ENCODE measurements at places on chromosomes 6 and 20.
A peak's percentile ranks its signal among the peaks of the same experiment; 100 is the strongest.

DNA sequence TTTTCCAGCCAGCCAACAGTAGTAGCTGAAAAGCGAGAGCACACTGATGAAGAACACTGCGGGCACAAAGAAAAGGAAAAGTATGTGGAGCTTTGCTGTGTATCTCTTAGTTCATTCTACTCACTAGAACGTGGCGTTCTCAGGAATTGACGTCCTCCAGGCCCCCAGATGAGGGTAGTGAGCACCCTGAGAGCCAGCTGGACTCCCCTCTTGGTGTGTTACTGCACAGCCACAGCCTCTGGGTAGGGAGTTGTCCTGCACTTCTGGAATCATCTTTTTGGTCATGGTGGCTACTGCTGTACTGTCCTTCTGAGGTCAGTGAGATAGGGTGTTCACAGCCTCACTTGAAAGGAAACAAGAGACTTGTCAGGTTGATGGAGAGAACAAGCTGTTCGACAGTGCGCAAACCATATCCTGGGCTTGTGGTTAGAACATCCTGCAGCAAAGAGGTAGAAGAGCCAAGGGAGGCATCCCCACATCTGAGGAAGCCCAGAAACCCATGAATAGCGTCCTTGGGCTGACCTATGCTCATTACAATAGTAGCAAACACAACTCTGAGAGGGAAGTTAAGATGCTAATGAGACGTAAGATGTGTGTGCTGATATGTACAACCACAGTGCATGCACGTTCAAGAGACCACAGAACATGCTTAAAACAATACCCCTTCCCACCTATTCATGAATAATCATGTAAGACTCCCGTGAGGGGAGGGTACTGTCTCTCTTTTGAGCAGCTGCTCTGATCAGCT, 14.6 kb upstream of the HLA-F start:
- DNase-seq = no peak

- no peak for DNase-seq
These were observed 5.5 kb upstream of the CD40 start for GRCh38 chr20:46112430-46113112.

DNA sequence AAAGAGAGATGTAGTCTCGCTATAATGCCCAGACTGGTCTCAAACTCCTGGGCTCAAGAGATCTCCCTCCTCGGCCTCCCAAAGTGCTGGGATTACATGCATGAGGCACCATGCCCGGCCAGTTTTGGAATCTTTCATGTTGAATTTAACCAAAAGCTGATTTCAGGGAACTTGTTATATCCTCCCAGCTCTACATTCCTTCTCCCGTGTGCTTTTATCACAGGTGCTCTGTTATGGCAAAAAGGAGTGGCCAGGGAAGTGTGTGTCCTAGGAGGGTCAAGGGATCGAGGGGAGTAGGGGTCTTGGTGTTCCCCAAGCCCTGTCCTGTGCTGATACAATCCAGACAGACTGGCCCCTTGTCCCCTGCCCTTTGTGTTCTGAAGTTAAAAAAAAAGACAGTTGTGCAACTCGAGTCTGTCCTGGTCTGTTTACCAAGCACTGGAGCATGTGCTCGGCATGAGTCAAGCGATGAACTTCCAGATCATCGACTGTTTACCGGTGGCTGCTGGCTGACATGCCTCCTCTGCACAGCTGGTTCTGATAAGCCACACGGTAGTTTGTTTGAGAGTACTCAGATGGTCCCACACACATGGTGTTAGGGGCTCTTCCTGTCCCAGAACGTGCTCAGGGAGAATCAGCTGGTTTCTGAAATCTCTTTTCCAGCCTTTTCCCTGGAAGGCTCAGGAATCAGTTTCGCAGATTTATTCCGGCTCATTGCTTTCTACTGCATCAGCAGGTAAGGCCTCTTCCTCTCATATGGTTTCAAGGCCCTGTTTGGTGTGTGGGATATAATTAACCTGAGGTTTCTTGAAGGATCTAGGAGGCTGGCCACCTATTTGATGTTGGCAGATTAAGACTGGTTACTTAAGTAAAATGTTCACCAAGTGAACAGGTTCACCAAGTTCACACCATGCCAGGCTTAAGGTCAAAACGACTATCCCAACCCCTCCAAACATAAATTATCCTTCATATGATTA, 52.6 kb upstream of the NAA20 start:
- no peak for DNase-seq

GRCh38 chr20:42360621-42361020, 742.4 kb upstream of the CHD6 start:
- no peak for DNase-seq

DNA sequence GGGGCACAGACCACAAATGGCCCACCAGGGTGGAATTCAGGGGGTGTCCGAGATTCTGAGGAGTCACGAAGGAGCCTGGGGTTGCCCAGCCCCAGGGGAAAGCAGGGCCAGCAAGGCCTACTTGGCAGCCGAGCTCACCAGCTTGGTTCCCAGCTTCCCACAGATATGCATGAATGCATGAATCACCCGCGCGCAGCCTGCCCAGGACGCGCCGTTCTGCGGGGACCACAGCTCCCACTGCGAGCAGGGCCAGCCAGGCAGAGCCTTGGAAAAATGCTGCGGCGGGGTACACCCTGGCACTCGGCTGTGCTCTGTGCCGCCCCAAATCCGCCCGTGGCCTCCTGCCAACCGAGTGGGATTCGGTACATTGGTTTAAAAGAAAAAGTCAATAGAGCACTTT, 211.0 kb downstream of the NFATC2 start:
- no peak for DNase-seq

GRCh38 chr6:35177157-35177556, 36.0 kb upstream of the TCP11 start:
- DNase-seq = no peak

DNA sequence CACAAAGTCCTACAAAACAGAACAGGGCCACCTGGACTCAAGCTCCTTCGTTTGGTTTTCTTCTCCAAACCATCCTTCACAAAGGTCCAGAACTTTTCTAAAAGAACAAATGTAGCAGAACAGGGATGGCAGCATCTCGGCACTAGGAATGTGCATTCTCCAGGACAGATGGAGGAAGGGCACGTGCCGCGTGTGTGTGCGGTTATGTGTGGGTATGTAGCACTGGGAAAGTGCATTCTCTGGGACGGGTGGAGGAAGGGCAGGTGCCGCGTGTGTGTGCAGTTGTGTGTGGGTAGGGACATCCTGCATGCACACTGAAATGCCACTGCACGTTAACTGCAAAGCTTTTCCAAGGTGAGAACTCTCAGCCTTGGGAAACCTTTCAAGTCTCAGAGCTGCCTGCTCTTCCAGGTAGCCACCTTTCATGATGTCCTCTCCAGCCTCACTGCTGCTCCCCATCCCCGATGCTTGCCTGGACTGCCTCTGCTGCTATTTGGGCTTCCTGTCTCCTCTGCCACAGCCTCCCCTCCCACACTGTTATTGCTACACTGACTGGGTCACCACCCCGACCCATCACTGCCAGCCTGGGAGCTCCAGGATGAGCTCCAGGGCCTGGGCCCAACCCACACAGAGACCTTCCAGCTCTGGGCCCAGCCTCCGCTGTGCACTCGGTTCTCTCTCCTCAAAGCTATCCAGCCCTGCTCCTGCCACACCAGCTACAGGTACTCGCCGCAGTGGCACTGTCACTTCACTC, 47.6 kb downstream of the EZR start:
- DNase-seq = no peak

- DNase-seq = no peak
These were observed at the start of gene SLC12A5 for GRCh38 chr20:46028772-46029371. Gene SLC12A5, plus strand, starts transcription at chr20:46029215. Its CDS starts 130 bp downstream, at chr20:46029345.

GRCh38 chr6:18492972-18493371, 105.8 kb downstream of the RNF144B start:
- no peak for DNase-seq

DNA sequence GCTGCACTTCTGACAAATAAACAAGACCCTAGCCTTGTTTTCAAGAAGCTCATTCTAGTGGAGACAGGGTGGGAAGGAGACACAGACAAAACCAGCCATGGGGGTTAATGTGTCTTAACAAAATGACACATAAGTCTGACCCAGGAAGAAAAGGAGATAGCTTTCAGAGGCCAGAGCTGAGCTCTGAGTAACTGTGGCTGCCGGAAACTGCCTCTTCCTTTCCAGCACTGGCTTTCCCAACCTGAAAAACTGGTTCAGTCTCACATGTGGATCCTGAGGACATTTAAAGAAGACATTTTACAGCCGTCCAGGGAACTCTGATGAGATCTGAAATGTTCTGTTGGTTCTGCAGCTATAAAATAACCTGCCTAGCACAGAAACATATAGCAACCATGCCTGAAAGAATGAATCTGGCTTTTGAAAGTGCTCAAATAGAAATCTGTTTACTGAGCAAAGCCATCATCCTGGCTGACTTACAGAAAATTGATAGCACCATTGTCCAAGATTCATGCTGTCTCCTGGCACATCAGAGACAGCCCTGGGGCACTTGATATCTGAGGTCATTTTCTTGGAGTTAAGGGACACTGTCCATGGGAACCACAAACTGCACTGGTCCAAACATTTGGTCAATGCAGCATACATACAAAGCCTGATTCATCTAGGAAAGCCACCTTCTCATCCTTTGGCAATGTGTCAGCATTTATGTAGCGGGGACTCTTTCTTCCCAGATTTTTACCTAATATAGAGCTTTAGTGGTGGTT, 83.2 kb upstream of the PAX1 start:
- no peak for DNase-seq

- no peak for DNase-seq
These were observed 44.3 kb downstream of the PDYN start for GRCh38 chr20:1949347-1950100.

GRCh38 chr6:27837625-27838057, 74.6 kb downstream of the OR2B2 start:
- DNase-seq = peak; percentile 30

GRCh38 chr6:105519954-105520353, 117.1 kb upstream of the PREP start:
- no peak for DNase-seq

DNA sequence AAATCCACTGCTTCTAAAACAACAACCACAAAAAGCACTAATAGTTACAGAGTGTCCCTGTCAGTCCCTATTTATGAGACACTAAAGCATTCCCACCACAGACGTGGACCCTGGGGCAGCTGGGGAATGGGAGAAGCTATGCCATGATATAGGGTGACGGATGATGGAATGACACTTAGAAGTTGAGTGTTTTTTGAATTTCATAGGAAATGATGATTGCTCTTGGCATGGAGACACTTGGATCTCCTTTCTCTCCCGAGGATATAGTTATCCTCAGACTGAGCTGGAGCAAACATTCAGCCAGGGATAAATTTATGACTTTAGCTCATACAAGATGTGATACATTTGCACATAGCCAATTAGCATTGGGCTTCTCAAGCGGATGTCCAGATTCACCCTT, 151.2 kb downstream of the EDN3 start:
- DNase-seq = no peak

- no peak for DNase-seq
These were observed 124.4 kb downstream of the CDK19 start for GRCh38 chr6:110690916-110691315.

GRCh38 chr6:29653452-29654038, 3.3 kb upstream of the MOG start:
- peak; percentile 69 for DNase-seq

GRCh38 chr6:42526616-42527015, 37.2 kb upstream of the UBR2 start:
- DNase-seq = no peak

DNA sequence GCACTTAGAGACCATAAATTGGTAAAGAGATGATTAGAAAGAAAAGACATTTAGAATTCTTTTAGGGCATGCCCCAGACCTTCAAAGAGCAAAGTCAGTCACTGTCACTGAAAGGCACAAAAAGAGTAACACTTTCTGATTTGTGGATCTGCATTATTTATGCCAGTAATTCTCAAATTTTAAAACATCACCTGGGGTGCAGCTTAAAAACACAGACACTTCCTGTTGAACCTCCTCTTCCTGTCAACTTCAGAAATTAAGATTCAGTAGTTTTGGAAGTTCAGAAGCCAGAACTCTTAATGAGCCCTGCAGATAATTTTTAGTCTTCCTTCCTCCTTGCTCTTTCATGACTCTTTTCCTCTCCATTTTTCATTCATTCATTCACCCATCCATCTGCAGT, 137.5 kb downstream of the NRN1 start:
- no peak for DNase-seq

DNA sequence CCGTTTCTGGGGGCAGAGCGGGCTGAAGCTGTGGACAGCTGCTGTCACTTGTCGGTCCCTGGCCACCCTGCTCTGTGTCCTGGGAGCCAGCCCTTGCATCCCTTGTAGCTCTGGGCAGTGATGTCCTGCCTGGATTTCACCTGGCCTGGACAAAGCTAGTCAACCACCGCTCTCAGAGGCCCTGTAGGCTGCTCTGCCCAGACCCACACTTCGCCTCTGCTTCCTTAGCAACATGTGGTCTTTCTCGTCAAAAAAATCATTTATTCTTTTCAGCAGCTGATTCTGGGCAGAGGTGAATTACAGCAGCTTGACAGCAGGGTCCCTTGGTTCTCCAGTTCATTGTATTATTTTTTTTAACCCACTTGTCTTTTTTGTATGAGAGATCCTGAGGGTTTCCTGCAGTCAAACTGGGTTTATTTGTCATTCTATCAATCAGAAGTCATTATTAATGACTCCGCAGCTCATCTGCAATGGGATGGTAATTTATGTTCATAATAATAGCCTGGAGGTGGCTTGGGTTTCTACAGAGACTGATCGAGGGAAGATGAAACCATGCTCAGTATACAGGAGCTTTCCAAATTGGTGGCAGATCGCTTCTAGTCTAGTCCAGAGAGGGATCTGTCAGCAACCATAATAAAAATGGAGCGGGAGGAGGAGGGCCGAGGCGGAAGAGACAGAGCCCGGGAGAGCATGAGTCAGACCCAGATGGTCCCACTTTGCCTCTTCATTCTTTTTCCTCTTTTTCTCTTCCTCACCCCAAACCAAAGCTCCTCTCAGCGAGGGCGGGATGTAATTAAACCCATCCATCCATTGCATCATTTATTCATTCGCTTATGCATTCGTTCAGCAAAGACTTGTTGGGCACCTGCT, 22.4 kb downstream of the EDN3 start:
- DNase-seq = no peak

- no peak for DNase-seq
These were observed 7.4 kb upstream of the PLCB1 start for GRCh38 chr20:8124639-8125038.

- DNase-seq = peak; percentile 34
These were observed 637.7 kb upstream of the CITED2 start for GRCh38 chr6:140012150-140012549.
